HTR-8/SVneo (cell line): ENCODE measurements at places on chromosomes 2 and 18.

GRCh38 chr2:95115418-95115817 is 6.2 kb downstream of the MRPS5 start:
- peak; percentile 78 for DNase-seq

DNA sequence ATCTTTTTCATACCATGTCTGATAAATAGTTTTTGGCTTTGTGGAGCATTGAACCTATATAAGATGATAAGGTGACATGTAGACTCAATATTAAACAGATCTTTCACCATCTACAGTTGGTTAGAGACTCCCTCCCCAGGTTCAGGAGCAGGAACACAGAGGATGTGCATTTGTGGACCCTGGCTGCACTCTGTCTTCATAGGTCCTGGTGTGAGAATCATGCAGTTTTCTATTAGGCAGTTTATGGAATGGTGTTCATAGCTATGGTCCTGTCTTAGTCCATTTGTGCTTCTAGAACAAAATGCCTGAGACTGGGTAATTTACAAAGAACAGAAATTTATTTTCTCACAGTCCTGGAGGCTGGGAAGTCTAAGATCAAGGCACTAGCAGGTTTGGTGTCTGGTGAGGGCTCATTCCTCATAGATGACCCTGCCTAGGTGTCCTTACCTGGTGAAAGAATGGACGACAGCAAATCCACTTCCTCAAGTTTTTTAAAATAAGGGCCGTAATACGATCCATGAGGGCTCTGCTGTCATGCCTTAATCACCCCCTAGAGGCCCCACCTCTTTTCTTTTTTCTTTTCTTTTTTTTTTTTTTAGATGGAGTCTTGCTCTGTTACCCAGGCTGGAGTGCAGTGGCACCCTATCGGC is 35.3 kb upstream of the FAM98A start:
- no peak for DNase-seq

GRCh38 chr2:176085120-176085788 is 1.5 kb upstream of the EVX2 start:
- DNase-seq, result no peak

DNA sequence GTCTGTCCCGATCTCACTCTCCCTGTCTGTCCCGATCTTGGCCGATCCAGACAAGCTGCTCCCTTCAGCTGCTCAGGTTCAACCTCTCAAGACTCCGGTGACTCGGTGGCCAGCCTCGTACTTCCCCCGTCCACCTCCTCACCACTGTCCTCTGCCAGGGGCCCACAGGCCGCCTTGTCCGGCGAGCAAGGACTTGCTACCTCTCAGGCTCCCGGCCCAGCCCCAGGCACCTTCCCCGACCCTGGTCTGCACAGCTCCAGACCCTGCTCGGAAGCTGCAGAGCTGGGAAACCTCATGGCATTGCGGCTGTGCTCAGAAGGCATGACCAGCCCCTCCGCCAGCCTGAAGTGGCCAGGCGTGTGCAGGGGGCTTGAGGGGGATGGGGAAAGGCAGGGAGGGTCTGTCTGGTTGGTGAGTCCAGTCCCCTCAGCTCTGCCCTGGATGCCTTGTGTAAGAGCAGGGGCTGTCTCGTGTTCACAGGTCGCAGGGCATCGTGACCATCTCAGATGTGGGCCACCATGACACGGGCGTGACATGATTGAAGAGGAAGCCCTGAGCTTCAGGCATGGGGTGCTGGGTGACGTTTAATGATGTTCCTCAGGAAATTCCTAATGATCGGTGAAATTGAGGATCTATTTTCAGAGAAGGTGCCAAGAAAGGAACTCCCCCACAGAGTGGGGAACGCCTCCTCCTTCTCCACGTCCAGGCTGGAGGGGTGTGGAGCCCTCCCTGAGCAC is 121.2 kb upstream of the CTDP1 start:
- DNase-seq, result no peak

DNA sequence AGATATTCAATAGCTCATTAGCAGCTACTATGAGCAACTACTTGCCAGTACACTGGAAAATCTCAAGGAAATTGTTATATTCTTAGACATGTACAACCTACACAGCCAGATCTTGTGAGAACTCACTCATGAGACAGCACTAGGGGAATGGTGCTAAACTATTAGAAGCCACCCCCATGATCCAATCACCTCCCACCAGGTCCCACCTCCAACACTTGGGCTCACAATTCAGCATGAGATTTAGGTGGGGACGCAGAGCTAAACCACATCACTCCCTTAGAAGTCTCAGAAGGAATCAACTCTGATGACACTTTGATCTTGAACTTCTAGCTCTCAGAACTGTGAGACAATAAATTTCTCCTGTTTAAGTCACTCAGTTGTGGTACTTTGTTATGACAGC is 418.3 kb upstream of the SPHKAP start:
- DNase-seq, result no peak
